8988T (cell line): ENCODE measurements at places on chromosomes 2 and 18.

GRCh38 chr2:3956406-3956805 is 253.0 kb downstream of the DCDC2C start:
- no peak for DNase-seq

DNA sequence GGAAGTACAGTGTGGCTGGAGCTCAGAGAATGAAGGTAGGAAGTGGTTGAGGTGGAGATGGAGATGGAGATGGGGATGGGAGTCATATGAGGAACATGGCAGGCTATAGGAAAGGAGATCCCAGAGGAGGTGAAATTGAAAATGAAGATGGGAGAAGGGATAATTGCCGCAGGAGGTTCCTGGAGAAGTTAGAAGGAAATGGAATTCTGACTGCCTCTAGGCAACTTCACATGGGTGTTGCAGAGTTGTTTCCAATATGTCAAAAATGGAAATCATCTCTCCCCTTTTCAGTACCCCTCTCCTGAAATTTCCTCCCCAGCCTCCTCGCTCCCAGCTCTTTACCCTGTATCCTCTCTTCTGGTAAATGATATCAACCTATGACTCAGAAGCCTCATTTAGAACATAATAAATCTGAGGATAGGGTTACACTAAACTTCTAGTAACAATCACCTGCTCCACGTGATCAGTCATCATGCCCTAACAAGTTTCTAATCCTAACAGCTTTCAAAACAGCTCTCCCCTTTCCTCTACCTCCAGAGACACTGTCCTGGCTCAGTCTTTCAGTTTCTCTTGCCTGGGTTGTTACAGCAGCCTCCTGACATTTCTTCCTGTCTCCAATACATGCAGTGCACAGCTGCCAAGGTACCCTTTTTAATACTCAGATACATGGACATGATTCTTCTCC is 201.9 kb upstream of the RBMS1 start:
- DNase-seq: no peak

GRCh38 chr18:53193870-53194269 is 853.9 kb downstream of the DCC start:
- DNase-seq: no peak

GRCh38 chr2:3535794-3536681 is 16.7 kb upstream of the ADI1 start:
- DNase-seq: peak; percentile 62

- no peak for DNase-seq
Observed at GRCh38 chr18:49339146-49339545, 121.3 kb downstream of the DYM start.

DNA sequence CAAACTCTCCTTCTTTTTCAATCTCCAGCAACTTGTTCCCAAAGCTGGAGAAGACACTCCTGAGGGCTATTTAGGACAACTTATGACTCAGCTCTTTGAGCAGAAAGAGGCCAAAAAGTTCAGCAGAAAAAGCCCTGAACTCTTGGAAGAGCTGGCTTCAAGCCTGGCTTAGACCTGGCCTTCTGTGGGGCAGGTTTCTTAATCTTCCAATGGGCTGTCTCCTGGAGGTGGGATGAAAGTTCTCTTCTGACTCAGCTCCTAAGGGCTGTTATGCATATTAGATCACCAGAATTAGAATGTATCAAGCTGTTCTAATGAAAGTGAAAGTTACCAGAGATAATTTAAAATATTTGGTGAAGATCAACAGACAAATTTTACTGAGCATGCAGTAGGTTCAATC is 129.4 kb downstream of the RAD51AP2 start:
- DNase-seq: no peak

DNA sequence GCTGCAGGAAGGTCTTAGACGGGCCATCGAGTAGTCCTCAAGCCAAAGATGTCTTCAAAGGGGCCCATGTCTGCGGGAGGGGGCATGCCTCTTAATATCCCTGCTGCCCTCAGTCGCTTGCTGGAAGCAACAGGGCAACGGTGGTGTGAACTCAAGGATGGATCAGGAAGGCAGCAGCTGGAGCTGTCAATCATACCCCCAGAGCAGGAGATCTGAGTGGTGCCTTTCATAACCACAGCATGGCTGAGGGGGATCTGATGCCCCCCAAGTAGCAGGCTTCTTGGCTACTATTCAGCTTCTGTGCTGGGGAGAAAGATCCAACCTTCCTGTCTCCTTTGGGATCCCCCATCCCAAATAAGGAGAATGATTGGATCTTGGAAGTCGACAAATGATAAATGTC is 46.4 kb downstream of the INSIG2 start:
- DNase-seq: no peak

GRCh38 chr2:102489646-102490045 is 16.6 kb downstream of the SLC9A4 start:
- DNase-seq: no peak

GRCh38 chr18:25896178-25896780 is 194.1 kb downstream of the SS18 start:
- DNase-seq: peak; percentile 15

GRCh38 chr2:105904938-105905337 is 160.2 kb downstream of the NCK2 start:
- no peak for DNase-seq

DNA sequence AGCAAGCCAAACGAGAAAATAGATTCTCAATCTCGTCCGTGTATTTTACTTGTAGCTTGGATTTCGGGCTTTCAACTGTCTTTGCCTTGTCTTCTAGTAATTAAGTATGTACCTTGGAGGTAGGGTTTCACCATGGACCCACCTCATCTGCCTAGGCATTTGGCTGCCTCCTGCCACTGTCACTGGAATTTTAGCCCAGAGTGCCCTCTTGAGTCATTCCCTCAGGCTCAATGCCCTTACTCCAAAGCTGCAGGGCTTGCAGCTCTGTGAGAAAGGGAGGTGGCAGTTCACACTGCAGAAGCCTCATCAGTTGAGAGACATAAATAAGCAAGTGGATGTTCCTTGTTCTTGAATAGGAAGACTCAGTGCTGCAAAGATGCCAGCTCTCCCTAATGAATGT is 89.6 kb downstream of the VSNL1 start:
- DNase-seq: no peak

GRCh38 chr2:68031542-68032160 is 31.2 kb downstream of the C1D start:
- peak; percentile 10 for DNase-seq

DNA sequence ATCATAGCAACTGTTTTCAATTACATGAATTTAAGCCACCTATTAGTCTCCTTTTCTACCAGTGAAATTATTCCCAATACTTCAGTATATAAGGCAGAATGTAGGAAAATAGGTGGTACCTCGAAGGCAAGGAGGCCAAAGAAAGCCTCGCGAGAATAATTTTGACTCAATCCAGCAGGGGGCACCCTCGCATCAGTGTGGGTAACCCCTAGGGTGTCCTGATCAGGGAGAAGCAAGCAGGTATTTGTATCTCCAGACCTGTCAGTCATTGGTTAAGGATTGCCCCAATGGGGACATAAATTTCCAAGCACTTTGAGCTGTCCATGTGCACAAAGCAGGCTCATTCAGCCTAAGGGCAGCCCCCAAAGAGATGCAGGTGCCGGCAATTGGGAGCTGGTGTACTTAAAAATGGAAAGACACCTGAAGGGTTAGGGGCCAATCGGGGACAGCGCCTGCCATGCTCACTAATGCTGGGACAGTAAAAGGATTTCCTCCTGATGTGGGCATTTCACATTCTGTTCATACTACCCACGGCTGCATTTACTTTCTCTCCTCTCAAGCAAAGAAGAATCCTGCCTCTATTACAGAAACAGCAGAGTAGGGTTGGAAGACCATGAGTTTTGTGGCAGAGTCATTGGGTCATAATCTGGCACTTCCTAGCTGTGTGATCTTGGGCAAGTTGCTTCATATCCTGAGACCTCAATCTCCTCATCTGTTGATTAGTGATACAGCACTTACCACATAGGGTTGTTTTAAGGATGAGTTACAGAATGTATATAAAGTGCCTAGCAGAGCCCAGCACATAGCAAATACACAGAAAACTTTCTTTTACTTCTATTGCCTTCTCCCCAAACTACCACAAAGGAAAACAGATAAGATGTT is 136.1 kb downstream of the ICOS start:
- peak; percentile 13 for DNase-seq

GRCh38 chr2:207546822-207547221 is 17.1 kb downstream of the CREB1 start:
- no peak for DNase-seq

DNA sequence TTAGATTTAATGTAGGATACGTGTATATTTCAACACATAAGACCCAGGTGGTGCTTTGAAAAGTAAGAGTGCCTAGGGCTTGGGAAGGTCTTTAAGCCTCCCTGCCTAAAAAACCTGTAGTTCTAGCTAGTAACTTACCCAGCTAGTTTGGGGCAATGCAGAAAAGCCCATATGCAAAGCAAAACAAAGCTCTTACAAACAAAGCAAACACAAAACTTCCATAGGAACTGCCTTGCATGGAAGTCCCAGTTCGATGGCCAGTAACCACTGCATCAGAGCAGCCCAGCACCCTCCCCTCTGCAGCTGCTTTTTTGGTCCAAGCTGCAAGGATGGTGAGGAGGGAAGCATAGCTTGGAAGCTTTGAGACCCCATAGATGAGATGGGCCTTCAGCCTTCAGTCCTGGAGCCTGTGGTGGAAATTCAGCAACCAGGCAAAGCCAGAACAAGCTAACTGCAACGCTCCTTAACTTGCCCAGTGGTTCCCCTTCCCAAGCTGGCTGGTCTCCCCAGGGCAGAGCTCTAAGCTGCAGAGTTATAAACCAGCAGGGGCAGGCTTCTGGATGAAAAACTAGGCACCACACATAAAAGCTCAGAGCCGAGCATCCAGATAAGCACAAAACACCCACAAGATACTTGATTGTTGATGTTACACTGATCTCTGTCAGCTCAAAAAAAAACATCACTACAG is 16.2 kb downstream of the C2orf76 start:
- no peak for DNase-seq

- no peak for DNase-seq
Observed at GRCh38 chr2:30265052-30266015, 34.0 kb downstream of the LBH start.

DNA sequence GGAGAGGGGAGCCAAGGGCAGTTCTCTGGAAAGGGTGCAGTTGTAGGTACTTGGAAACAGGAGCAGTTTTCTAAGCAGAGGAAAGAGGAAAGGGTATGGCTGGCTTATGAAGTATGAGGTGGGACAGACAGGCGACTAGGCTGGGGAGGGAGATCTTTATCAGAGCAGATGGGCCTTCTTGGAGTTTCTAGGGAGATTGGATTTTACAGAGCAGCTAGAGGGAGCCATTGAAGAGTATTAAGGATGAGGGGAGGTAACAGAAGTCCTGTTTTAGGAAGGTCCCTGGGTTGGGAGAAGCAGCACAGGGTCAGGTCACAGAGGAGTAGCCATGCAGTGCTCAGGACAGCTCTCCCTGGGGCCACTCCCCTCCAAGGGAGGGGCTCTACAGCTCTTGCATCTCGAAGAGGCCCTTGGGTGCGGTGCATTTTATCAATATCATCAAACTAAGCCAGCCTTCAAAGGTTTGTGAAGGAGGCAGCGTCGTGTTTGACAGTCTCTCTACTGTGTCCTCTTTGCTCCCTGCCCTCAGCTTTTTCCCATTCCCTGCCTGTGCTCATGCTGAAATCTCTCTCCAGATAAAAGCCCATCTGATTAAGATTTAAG is 154.3 kb downstream of the SETBP1 start:
- no peak for DNase-seq

GRCh38 chr2:202088777-202089176 is 15.7 kb downstream of the KIAA2012 start:
- DNase-seq: no peak

- DNase-seq: peak; percentile 75
Observed at GRCh38 chr2:46471-47345, at the start of gene FAM110C. TSS of gene FAM110C (minus strand) at chr2:46505. CDS start at chr2:46385, 120 bp downstream.

DNA sequence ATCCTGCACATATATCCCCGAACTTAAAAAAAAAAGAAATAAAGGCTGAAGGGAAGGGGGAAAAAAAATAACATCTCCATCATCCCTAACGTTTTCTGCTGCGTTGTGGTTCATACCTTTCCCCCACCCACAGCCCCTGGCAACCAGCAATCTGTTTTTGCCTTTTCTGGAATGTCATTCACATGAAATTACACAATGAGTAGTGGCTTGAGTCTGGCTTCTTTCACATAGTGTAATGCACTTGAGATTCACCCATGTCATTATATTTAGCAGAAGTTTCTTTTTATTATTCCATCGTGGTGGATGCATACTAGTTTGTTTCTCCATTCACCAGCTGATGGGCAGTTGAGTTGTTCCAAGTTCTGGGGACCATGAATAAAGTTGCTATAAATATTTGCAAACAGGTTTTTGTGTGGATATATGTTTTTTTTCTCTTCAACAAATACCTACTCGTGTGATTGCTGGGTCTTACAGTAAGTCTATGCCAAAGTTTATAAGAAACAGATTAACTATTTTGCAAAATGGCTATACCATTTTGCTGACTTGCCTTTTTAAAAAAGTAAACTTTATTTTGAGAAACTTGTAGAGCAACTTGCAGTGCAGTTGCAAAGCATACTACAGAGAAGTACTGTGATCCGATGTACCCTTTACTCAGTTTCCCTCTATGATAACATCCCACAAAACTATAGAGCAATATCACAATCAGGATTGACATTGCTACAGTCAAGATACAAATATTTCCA is 322.5 kb downstream of the LPIN1 start:
- DNase-seq: no peak

DNA sequence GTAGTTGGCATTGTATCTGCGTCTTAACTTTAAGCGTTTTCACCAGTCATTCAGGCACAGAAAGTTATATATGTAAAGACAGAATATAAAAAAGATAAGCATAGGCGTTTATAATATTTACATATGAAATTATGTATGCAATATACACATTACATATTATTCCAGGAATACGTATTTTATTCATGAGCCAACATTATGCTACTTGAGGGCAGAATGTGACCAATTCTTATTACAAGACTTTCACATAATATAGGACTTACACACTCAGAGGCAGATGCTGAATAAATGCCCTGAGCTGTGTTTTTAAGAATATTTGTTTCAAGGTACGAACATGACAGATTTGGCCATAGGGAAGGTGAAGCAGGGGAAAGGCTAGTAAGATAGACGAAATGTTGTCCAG is 874.7 kb downstream of the NRXN1 start:
- no peak for DNase-seq

DNA sequence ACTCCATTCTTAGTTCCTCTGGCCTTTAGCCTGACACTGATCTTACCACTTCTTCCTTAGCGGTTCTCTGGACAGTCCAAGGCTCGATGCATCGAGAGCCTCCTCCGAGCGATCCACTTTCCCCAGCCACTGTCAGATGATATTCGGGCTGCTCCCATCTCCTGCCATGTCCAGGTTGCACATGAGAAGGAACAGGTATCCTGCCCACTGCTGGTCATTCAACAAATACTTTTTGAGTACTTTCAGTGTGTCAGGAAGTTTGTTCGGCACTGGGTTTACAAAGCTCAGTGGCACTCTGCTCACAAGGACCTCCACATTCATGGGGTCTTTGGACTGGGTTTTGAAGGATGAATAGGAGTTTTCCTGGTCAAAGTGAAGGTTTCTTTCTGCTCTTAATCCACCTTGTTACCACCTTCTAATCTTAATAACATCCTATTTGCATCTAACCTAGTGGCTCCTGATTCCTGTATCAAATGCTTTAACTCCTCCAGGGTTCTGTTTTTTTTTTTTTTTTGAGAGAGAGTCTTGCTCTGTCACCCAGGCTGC is 25.8 kb downstream of the GCKR start:
- no peak for DNase-seq
